ENCODE measurements at places on chromosomes 16 and 17. TPM values are rescaled to one million over a fixed set of nuclear protein-coding genes. Genes with fewer than 3 reads are reported as not detected.

TPSD1 gene
- total RNA-seq = not detected

KRT14 gene
- not detected for total RNA-seq

MARCHF10 gene
- total RNA-seq = not detected

KRT24 gene
- total RNA-seq = not detected

BRIP1 gene
- 1.6 TPM for total RNA-seq

BTBD17 gene
- not detected for total RNA-seq

CRYBA1 gene
- total RNA-seq = not detected

PPP1R27 gene
- total RNA-seq = 0.27 TPM

ABCC12 gene
- not detected for total RNA-seq

ADGRG3 gene
- total RNA-seq = 0.95 TPM

ZNF319 gene
- 4.0 TPM for total RNA-seq

- DNase-seq = no peak
These were observed 38.0 kb upstream of the FOXF1 start for GRCh38 chr16:86472366-86472765.

DNA sequence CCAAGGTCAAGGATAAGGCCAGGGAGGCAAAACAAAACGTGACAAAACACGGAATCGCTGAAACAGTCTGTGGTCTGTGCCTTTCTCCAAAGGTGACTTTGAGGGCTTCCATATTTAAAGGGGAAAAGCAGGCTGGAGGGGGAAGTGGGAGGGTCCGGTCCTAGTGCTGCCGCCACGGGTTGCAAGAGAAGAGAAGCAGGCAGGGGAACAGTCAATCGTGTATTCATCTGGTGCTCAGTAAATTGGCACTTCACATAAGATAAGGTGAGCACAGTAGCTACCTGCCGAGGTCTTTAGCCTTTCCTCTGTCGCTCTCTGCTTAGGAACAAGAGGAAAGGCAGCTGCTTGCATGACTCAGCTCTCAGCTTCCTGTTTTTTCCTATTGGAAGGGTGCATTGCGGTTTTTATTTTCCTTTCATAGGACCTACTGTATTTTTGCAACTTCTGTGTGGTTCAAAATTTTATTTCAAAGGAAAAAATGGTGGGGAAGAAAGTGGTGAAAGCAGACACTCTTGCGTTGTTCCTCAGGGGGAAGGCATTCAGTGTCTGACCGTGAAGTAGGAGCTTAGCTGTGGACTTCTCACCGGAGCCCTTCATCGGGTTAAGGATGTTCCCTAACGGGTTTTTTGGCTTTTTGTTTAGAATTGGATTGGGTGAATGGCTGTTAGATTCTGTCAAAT, 7.1 kb upstream of the LGALS3BP start:
- no peak for DNase-seq

GRCh38 chr16:57900796-57901479, 70.0 kb downstream of the CNGB1 start:
- no peak for DNase-seq

DNA sequence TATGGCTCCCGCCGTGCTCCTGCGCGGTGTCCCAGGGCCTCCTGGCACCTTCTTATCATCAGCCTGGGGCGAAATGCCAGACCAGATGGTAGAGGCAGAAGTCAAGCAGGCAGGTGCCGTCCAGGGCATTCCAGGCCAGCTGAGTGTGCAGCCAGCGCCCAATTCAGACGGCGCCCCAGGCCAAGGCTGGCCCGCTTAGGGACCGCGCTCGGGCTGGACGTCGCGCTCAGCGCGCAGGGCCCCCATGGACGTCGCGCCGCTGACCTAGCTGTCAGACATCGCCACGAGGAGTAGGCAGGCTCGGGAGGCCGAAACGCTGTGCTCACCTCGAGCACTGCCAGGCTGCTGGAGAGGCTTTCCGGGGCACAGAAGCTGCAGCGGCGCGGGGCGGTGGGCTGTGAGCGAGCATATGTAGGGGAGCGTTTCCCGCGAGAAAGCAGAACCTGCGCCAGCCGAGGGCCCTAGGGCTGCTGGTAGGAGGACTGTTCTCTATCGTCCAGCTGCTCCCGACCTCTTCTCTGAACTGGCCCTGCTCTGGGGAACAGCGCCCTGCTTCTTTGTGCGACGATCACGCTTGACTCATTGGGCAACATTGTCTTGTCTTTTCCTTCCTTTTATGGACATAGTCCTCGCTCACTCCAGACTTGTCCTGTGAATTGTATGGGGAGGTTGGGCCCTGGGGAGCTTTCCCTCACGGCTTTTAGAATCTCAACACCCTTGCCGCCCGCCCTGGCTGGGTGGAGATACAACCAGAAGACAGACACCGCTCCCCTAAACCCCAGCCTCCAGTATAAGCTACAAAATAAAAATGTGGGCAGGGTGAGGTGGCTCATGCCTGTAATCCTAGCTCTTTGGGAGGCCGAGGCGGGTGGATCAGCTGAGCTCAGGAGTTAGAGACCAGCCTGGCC, 8.4 kb upstream of the CA4 start:
- DNase-seq = no peak

DNA sequence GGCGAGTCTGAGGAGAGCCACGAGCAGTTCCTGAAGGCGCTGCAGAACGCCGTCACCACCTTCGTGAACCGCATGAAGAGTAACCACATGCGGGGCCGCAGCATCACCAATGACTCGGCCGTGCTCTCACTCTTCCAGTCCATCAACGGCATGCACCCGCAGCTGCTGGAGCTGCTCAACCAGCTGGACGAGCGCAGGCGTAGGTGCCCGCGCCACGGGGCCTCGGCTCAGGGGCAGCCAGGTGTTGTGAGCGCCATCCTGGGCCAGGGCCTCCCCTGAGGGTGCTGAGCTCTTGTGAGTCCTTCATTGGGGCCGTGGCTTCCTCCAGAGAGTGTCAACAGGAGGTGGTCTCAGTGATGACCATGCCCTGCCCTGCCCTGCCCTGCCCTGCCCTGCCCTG, 7.4 kb upstream of the MRPL12 start:
- DNase-seq = no peak

GRCh38 chr16:3025032-3026002, 1.5 kb downstream of the THOC6 start:
- DNase-seq = no peak

- no peak for DNase-seq
These were observed 2.4 kb upstream of the TMEM204 start for GRCh38 chr16:1530883-1531637.

DNA sequence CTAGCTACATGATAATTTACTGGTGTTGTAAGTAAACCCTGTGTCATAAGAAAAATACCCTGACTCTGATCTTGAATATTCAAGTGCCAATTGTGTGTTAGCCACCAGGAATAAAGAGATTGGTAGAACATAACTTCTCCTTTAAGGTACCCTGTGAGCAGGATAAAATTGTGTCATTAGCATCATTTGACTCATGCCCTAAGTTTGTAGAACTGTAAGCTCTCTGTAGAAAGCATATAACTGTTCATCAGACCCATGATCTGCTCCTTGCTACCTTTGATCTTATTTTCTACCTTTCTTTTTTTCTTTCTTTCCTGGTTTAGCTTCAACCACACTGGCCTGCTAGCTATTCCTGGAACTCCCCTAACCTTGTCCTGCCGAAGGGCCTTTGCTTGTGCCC, 35.8 kb downstream of the PTRH2 start:
- no peak for DNase-seq

DNA sequence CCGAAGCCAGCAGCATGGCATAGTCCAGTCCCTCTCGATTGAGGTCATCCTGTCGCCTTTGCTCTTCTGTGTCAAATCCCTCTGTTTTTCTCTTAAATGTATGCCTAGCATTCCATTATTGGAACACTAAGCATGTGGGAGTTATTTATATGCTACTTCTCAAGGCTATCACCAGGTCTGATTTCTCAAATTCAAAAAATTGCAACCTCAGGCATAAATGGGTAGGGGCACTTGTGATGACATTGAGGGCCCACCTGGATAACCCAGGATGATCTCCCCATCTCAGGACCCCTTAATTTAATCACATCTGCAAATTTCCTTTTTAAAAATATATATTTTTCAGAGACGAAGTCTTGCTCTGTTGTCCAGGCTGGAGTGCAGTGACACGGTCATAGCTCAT, 95.7 kb downstream of the BMERB1 start:
- no peak for DNase-seq

- DNase-seq = no peak
These were observed 729.3 kb downstream of the MAF start for GRCh38 chr16:78871241-78871640.

DNA sequence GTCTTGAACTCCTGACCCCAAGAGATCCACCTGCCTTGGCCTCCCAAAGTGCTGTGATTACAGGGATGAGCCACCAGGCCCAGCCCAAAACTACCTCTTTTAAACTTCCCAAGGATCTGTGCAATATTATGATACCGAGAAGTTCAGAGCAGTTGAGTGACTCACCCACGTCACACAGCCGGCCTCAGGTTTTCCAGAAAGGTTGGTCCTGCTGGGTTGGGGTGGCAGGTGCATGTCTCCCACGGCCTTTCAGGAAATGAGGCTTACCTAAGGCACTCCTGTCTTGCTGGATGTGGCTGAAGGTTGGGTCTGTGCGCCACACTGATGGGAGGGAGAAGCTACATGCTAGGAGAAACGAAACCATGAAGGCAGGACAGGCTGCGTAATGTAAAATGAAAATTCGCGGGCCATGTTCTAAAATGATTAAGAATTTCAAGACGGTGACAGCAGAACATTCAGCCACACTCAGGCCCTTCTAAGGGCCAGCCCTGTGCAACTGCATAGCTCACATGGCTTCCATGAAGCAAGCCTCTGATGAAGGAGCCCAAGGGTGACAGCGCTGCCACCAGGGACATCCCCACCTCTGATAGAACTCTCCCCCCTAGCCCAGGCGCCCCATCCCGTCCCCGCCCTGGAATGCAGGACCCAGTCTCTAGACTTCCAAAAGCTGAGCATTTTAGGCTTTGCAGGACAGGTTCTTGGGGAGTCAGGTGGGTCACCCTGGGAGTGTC, 6.6 kb upstream of the GLIS2 start:
- no peak for DNase-seq

GRCh38 chr16:79267781-79268180, 332.8 kb downstream of the MAF start:
- DNase-seq = no peak

- DNase-seq = peak; percentile 48
These were observed 1.8 kb upstream of the MYADML2 start for GRCh38 chr17:81948635-81949378.

DNA sequence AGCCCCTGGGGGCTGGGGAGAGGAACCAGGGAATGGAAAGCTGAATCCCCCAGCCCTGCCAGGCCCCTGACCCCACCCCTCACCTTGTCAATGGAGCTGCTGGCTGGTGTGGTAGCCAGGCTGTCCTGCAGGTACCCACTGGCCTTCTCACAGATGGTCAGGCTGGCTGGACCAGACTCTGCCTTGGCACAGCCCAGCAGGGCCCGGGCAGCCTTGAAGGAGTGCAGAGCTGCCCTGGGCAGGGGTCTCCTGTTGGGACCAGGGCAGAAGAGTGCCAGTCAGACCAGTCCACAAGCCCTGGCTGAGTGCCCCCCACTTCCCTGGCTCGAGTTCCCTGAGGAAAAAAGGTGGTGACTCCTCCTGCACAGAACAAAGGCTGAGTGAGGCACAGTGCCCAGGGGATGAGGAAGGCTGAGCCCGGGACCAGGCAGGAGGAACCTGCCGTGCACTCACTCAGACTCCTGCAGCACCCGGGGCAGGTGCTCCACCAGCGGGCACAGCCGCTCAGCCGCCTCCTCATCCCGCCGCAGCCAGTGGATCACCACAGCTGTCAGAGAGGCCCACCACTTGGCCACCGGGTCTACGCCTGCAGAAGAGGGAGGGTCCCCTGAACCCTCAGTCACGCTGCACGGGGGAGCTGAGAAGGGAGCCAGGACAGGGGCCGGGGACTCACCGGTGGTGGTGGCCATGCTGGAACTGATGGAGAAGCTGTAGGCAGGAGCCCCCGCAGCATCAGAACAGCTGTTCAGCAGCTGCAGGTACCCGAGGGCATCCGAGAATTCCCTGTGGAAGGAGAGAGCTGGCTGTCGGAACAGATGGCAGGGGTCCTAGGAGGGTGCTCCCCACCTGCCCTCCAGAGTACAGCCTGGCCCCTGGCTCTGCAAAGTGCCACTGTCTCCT, 22.4 kb downstream of the SREBF1 start:
- no peak for DNase-seq

DNA sequence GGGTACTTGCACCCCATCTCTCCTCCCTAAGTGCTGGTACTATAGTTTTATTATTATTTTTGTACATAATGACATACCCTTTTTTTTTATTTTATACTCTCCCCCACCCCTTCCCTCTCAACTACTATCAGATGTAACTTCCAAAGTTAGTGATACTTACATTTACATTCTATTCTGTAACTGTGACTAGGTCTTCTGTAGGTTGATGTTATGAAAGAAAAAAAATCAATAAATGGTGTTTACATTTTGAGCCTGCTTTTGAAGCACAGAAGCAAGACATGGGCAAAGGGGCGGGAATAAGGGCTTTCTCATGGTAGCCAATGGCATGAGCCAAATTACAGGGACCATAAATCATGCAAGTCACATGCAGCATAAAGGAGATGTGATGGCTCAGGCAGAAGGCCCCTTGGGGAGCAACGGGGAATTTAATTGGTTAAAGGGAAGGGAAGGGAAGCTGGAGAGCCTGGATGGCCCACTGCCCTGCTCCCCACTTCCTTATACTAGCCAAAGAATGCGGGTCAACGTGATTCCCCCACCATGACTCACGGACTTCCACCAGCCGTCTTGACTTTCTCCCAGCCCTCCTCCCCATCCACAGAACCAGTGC, 2.4 kb upstream of the ACSF2 start:
- DNase-seq = no peak

- peak; percentile 37 for DNase-seq
These were observed 25.8 kb downstream of the USP10 start for GRCh38 chr16:84725481-84726078.

GRCh38 chr17:38425744-38426143, 2.5 kb upstream of the ARHGAP23 start:
- no peak for DNase-seq

GRCh38 chr17:55224746-55225145, 40.0 kb upstream of the HLF start:
- DNase-seq = no peak

- peak; percentile 94 for DNase-seq
These were observed at the start of the genes CTU2 and RNF166 for GRCh38 chr16:88706229-88706964. Gene CTU2, plus strand, starts transcription at chr16:88706503. Its CDS starts 28 bp downstream, at chr16:88706531. Gene RNF166, minus strand, starts transcription at chr16:88706408. Its CDS starts 83 bp downstream, at chr16:88706325.

DNA sequence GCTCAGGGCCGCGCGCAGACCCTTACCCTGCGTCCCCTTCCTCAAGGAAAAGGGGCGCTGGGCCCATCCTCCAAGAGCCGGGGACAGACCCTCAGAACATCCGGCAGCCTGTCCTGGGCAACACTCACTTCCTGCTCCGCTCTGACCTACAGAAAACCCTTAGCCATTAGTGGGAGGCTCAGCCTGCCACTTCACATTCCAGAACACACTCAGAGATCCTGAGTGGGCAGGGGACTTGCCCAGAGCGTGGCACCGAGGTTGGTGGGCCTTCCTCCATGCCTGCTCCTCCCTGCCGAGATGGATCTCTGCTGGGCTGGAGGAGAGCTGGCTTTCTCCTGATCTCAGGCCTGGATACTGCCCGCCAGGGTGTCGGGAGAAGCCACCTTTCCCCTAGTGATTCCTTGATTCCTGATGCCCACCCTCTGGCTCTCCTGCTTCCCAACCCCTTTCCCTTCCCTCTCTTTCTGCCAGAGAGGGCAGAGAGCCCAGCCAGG, 1.5 kb downstream of the SCARF1 start:
- no peak for DNase-seq

- no peak for DNase-seq
These were observed at the start of gene ANKRD13B for GRCh38 chr17:29592850-29593551. Gene ANKRD13B, plus strand, starts transcription at chr17:29593132. Its CDS starts 490 bp downstream, at chr17:29593622.

All from right lobe of liver (tissue), 6 donors.